ENCODE measurements at places on chromosomes 12 and 14. TPM values are rescaled to one million over a fixed set of nuclear protein-coding genes. Genes with fewer than 3 reads are reported as not detected.

Gene TAS2R46
- 1.4 TPM for total RNA-seq

Gene FOXG1
- not detected for total RNA-seq

Gene FRMD6
- total RNA-seq: 3.5 TPM

- no peak overlapping the region for H3K27ac ChIP-seq
- H3K27me3 ChIP-seq: no peaks in the 10 kb centered on the region
- H3K4me3 ChIP-seq: no peak overlapping the region
- no peak for DNase-seq
- H3K36me3 ChIP-seq: no peaks in the 10 kb centered on the region
Measured at GRCh38 chr12:79512068-79512467, 178.7 kb downstream of the PAWR start.

GRCh38 chr12:46650688-46651087 lies 175.1 kb downstream of the SLC38A4 start:
- DNase-seq: no peak
- H3K27me3 ChIP-seq: no peaks in the 10 kb centered on the region
- H3K4me1 ChIP-seq: no peaks in the 10 kb centered on the region
- peaks cover 17% of the 10 kb centered on the region for H3K36me3 ChIP-seq

GRCh38 chr12:4265280-4265679 lies 8.3 kb upstream of the CCND2 start:
- no peak overlapping the region for H3K27ac ChIP-seq
- H3K27me3 ChIP-seq: peaks cover 10% of the 10 kb centered on the region
- H3K4me3 ChIP-seq: no peak overlapping the region
- H3K36me3 ChIP-seq: peaks cover 3% of the 10 kb centered on the region
- no peak for DNase-seq

DNA sequence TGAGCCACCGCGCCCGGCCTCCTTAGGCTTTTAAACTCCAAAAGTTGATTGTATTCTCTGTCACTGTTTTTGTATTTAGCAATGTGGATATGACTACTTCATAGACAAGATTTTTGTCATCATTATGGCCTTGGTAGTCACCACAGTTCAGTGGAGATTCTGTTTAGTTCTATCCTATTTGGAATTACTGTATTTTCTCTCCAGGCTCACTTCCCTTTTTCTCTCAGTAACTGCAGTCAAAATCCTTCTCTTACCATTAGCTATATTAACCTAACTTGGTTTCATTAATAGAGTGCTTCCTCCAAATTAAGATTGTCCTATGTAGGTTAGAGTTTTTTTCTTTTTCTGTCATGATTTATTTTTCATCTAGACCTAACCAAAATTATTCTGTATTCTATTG lies 283.9 kb downstream of the TMTC2 start:
- H3K27me3 ChIP-seq: no peaks in the 10 kb centered on the region
- H3K27ac ChIP-seq: no peak overlapping the region
- no peaks in the 10 kb centered on the region for H3K4me1 ChIP-seq
- no peak overlapping the region for H3K4me3 ChIP-seq
- DNase-seq: no peak
